ENCODE measurements at places on chromosomes 2 and 18.

DNA sequence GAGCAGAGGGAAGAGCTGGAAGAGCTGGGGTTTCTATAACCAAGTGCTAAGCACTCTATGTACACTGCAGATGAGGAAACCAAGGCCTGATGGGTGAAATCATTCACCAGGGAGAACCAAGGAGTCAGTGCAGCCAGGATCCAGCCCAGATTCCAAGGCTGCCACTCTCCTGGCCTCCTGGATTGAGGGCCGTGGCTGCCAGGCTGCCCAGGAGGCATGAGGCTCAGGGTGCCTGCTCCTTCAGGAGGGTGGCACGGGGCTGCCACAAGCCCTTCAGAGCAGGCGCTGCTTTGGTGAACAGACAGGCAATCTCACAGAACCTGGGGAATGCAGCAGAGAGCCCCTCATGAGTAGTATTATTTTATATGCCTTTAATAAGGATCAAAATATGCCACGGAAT is 293.7 kb upstream of the HDAC4 start:
- DNase-seq = no peak

GRCh38 chr2:49240608-49241007 is 86.3 kb upstream of the FSHR start:
- DNase-seq = no peak

GRCh38 chr2:233928594-233929351 is 11.6 kb downstream of the TRPM8 start:
- no peak for DNase-seq

- no peak for DNase-seq
Observed at GRCh38 chr2:16625201-16625729, 40.4 kb downstream of the CYRIA start.

DNA sequence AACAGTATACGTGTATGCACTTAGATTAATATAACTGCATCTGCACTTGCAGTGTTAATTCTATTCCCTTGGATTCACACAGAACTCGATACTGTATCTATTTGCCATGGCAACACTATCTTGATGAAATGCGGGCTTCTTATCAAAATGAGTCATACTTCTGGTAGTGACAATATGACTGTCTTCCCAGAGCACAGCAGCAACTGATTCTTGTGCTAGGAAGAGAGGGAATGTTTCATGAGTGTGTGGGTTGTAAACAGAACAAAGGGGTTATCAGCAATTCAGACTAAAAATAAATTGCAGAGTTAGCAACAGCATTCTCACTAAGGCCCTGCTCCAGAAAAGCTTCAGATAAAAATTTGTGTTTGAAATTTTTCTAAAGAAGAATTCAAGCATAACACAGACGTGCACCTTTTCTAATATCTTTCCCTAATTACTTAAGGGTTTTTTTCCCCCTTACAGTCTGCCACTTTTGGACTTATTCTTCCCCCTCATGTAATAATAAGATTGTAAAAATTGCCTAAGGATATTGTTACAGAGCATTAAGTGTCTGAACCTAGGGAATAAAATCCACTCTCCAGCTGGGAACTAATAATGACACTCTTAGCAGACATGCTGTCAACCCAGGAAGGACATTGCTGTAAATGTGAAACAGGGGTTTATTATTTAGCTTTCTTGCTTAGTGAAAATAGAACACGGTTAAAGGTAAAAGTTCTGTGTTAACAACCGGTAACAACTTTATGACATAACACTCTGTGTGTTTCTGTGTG is 99.9 kb upstream of the SLC38A11 start:
- no peak for DNase-seq

DNA sequence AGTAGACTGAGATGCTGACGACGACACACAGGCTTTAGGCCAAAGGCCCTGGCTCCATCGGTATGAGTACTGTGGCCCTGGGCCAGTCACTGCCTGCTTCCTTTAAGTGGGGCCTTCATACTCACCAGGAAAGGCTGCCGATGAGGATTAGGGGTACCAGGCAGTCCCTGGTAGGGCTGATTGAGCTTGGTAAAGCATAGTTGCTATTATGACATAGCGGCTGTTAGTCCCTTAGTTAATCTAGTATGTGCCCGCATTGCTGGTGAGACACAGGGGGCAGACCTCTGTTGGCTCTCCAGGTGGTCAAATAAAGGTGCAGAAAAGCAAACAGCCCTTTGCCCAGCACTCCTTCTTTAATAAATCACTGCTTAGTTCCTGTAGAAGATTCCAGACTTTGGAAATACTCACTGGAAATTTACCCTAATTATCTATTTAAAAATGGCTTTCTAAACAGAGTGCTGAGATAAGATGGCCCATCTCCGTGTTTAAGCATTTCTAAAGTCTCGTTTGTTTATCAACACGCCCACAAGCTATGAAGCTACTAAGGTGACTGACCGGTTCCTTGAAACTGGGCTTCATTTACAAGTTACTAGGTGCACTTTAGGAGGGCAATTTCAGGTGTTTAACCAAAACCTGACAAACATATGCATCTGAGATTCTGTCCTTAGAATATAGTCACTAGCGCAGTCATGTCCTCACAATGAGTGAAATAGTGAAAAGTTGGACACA is 8.7 kb upstream of the BIN1 start:
- no peak for DNase-seq

DNA sequence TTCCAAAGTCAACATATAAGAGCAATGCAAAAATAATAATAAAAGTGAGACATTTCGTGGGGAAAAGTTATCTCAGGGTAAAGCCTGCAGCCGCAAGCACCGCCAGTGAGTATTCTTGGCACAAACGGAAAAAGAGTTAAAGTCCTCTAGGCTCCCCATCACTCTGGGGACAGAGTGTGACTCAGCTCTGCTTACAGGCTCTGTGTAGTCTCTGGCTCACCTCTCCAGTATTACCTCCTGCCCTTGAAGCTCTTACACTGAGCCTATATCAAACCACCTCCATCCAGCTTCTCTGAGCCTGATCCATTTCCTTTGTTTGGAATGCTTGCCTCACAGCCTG is 55.5 kb downstream of the MTHFD2 start:
- DNase-seq = no peak

DNA sequence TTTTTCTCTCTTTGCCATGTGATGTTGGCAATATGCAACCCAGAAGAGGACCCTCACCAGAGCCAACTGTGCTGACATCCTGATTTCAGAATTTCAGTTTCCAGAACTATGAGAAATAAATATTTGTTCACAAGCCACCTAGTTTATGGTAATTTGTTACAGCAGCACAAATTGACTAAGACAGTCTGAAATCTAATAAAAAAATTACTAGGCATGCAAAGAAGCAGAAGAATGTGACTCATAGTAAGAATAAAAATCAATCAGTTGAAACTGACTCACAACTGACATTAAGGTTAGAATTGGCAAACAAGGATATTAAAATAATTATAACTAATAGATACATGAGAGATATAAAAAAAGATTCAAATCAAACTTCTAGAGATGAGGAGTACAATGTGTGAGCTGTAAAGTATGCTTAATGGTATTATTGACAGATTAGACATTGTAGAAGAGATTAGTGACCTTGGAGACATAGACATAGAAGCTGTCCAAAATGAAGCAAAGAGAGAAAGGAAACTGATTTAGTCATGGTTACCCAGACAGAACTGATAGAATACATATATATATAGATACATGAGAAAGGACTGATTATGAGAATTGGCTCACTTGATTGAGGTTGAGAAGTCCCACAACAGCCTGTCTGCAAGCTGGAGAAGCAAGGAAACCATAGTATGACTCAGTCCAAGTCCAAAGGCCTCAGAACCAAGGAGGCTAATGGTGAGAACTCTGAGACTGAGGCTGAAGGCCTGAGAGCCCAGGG is 27.8 kb upstream of the TTC39C start:
- no peak for DNase-seq

DNA sequence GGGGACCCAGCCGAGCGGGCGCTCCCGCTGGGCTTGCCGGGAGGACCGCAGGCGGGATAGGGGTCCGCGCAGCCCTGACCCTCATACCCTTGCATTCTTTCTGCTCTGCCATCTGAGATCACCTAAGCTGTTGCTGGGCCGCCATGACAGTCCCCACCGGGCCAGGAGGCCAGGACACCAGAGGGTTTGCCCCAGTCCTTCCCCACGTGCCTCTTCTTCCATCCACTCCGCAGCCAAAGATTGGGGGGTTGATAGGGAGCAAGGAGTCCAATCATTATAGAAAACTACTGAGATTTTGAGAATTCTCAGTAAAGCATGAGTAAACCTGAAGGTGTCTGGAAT is 453 bp upstream of the GRB14 start:
- no peak for DNase-seq

GRCh38 chr2:46053564-46053963 is 243.6 kb upstream of the EPAS1 start:
- DNase-seq = no peak

DNA sequence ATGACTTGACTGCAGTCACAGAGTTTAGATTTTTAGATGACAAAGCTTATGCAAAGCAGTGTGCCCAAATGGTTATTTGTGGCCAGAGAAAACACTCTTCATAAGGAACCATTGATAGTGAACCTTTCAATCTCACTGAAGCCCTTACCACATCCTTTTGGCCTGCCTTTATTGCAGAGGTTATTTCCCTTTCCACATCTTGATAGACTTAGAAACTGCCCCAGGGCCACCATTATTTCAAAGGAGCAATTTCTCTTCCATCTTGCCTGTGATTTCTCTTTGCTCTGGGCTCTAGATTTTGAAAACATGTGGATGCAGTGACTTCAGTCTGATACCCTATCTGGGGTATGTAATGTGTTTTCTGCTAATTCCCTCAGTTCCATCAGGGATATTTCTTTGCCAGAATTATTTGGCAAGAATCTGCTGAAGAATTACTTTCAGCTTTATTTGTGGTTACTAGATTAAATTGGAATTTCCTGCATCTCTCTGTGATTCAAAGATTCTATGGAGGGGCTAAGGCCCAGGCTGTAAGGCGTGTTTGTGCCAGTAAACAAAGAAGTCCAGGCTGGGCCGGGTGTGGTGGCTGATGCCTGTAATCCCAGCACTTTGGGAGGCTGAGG is 51.0 kb downstream of the MOGAT1 start:
- peak; percentile 58 for DNase-seq

DNA sequence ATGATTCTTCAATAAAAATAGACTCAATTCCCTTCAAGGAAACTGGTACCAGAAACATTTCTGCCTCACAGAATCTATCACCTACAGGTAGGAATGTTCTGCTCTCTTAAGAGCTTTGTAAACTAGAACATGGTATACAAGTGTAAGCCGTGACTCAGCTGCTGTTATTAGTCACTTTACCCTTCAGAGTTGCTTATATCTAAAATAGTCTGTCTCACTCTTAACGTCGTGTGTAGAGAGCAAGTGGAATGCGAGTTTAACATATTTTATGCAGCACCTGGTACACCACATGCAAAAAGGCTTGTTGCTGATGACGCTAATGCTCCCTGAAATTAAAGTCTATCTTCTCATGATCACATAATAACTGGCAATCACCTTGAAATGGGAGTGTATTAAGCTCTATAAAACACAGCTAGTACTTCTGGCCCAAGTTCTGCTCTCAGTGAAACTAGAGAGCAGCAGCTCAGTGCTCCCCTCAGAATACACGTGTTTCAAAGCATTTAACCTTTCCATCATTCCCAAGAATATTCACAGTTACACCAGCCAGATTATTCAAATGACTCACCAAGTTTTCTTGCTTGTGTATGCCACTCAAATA is 420.0 kb downstream of the ZEB2 start:
- DNase-seq = no peak

DNA sequence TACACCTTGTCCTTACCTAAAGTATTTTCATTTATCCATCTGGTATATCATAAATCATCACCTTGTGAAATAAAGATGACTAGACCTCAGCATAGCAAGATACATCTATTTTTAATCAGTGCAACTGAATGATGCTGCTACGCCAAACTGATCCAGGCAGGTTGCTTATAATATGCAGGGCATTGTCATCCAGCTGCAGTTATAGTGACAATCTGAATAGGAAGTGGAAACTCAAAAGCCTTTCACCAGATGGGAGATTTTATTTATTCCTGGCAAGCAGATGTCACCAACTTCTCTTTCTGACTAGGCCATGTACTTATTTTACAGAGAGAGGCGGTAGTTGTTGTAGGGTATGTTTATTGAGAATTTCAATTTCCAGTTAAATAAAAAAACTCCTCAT is 747.3 kb downstream of the ADCYAP1 start:
- DNase-seq = no peak

DNA sequence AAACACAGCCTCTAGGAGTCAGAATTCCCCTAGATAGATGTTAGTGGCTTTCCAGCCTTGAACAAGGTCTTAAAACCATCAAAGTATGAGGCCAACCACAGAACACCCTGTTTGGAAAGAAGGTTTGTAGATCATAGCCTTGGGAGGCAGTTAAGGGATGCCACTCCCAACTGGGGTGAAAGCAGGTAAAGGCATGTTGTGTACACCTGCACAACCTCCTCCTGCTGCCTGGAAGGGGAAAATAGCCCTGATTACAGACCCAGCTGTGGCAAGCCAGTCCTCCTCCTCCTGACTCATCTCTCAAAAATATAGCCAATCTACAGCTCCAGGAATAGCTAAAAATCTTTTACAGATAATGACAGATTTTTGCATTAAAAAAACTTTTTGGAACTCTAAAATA is 108.1 kb downstream of the RBM43 start:
- DNase-seq = no peak

DNA sequence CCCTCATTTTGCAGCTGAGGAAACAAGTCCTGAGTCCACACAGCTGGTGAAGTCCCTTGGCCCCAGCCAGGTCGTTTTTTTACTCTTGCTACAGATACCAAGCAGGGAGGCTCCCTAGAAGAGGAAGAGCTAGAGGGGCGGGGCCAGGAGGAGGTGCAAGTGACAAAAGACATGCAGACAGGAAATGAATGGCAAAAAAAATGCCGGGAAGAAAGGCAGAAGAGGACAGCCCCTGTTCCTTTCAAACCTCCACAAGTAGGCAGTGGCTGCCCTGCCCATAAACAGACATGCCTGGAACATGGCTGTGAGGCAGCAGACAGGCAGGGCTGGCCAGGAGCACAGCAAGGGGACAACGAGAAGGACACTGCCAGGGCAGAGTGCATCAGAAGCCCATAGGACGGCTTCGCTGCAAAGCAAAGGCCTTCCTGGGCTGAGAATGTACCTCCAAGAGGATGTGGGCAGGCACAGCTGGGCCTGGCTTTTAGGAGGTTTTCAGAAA is 108.7 kb downstream of the ZBTB7C start:
- no peak for DNase-seq

- DNase-seq = no peak
Observed at GRCh38 chr18:79523206-79523735, 127.5 kb downstream of the NFATC1 start.

DNA sequence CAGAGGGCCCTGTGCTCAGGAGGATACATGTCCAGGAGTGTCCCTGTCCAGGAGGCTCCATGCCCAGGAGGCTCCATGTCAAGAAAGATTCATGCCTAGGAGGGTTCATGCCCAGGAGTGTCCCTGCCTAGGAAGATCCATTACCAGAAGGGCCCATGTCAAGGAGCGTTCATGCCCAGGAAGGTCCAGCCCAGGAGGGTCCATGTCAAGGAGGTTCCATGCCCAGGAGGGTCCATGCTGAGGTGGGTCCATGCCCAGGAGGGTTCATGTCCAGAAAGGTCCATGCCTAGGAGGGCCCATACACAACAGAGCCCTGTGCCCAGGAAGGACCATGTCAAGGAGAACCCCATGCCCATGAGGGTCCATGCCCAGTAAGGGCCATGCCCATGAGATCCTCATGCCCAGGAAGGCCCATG is 7.0 kb downstream of the GPR35 start:
- DNase-seq = no peak

All from GM04503 (cell line).